NCI-H1048 (cell line): ENCODE measurements at places on chromosomes 11 and 22.

DNA sequence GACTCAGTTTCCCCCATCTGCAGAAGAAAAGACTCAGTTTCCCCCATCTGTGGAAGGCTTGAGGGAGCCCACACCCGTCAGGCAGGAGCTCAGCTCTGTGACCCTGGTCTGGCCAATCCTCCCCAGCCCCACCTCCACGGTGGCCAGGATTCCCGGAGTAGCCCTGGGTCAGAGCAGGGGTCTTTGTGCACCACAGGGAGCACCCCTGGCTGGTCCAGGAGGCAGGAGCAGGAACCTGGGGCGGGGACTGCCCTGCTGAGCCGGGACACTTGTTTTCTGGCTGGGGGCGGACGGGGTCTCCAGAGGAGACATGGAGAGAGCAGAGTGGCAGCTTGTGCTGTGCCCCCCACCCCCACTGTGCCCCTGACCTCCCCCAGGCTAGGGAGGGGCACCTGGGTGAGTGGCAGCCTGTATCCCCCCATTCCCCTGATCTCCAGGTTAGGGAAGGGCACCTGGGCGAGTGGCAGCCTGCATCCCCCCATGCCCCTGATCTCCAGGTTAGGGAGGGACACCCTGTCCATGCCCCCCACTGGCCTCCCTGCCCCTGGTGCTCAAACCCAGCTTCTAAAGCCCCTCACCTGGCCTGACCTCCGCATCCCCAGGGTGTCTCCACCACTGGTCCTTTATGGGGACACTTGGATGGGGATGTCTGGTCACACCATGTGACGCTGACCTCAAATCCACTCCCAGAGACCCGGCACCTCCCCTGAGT, 18.8 kb downstream of the IL17REL start:
- no peak for DNase-seq

DNA sequence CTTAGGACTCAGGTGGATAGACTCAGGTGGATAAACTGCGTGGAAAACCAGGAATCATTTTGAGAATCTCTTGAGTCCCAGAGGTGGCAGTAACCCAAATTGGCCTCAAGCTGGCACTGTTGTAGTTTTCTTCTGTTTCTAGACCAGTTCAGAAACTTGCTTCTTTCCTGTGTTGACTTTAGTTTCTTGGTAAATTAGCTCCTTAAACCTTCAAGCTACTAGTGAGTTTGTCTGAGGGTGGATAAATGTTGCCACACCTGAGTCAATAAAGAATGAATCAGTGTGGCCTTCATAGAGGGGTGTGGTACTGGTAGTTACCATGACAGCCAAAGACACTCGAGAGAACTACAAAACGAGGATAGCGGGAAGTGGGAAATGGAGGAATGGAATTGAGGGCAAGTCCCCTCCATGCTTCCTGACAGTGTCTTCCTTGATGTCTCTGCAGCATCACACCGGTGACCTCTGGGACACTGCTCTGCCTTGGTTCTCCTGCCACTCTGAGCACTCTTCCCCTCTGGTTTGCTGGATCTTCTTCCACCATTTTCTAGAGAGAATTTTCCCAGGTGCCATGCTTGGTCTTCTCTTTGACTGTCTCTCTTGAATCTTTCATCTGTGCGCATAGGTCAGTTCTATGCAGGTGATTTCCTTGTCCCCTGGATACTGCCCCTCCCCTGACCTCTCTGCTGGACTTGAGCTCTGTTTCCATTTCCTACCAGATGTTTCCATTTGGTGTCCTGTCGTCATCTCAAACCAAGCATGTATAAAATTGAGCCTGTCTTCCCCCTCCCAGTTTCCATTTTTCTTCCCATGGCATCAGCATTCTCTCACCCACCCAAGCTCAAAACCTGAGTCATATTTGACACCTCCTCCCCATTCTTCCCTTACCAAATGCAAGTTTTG, 7.2 kb downstream of the POLD4 start:
- no peak for DNase-seq

DNA sequence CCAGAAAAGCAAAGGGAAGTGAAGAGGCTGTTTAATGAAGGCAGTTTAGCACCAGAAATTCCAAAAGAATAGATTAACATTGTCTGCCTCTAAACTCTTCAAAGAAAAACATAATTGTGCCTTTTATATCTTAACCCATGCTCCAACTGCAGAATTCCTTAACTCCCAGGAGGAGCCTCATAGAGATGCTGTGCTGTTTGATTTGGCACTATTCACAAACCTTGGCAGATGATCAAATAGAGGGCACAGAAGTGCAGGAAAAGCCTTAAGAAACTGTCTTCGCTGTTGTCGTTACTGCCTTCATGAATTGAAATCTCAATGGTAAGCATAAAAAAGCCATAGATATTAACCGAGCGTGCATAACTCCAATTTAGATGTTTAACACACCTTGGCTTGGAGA, 124.1 kb upstream of the MPPED2 start:
- DNase-seq, result no peak

GRCh38 chr11:121763526-121763925, 310.8 kb upstream of the SORL1-AS1 start:
- no peak for DNase-seq

DNA sequence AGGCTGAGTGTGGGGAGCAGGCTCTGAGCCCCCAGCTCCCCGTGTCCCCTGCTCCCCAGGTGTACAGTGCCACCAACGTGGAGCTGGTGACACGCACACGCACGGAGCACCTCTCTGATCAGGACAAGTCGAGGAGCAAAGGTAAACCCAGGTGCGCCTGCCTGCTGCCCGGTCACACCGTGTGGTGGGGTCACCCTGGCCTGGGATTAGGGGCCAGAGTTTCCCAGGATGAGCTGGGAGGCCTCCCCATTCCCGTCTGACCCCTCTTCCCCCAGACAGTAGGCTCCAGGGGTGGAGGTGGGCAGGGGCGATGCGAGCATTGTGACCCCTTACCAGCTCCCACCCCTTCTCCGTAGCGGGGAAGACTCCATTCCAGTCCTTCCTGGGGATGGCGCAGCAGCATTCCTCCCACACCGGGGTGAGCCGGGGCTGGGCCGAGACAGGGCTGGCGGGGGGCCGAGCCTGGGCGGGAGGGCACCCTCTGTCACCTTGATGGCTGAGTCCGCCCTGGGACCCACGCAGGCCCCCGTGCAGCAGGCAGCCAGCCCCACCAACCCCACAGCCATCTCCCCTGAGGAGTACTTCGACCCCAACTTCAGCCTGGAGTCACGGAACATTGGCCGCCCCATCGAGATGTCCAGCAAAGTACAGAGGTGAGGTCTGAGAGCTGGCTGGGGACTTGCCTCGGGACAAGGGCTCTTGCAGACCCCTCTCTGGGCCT, 3.7 kb upstream of the SSH3 start:
- DNase-seq, result no peak

- no peak for DNase-seq
Observed at GRCh38 chr22:30002861-30003486, 77.3 kb upstream of the HORMAD2 start.

DNA sequence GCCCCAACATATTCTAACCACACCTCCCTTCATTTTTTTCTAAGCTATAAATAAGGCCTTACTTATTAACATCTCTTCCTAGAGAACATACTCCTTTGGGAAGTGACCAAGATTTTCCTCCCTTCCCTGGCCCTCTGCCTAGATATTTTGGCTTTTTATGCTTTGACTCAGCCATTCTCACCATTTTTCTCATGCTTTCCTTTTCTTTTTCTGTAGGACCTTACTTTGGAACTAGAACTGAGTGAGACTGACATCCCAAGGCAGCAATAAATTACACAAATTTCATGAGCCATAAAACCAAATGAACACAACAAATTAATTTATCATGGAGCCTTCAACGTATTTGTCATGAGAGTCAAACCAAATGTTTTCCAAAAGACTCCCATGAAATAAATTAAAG, 142.7 kb upstream of the CTSC start:
- DNase-seq, result no peak

- DNase-seq, result no peak
Observed at GRCh38 chr11:108093128-108093904, 28.1 kb upstream of the ACAT1 start.
